NCI-H146 (cell line): ENCODE measurements at places on chromosomes 5 and 9.

- no peak for DNase-seq
These were observed 621 bp downstream of the FYB1 start for GRCh38 chr5:39218482-39219402.

GRCh38 chr5:112289465-112289864 is 129.6 kb downstream of the EPB41L4A start:
- DNase-seq = no peak

GRCh38 chr5:141742866-141743851 is 61.1 kb upstream of the ARAP3 start:
- DNase-seq = peak; percentile 60

- DNase-seq = no peak
These were observed 10.5 kb upstream of the ADGRD2 start for GRCh38 chr9:124439686-124440243.

GRCh38 chr9:97501177-97501971 is at the start of gene TMOD1:
Gene TMOD1 (plus strand): TSS chr9:97501666. CDS start chr9:97524189, 22,523 bp downstream.
- peak; percentile 67 for DNase-seq

DNA sequence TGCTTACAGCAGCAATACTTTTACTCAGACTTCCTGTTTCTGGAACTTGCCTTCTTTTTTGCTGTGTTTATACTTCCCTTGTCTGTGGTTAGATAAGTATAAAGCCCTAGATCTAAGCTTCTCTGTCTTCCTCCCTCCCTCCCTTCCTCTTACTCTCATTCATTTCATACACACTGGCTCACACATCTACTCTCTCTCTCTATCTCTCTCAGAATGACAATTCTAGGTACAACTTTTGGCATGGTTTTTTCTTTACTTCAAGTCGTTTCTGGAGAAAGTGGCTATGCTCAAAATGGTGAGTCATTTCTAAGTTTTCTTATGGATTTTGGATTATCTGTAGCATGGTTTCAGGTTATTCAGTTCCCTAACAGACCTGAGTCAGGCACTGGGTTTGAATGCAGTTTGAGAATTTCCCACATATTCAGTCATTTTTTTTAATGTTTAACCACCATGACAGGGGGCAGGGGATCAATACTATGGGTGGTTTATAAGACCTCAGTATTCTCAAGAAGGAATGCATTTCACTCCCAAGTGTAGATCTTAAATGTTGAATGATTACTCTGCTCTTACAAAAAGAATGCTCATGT is at the start of gene IL7R:
IL7R (plus strand) TSS at position 127 of the 587 bp plus-strand sequence; CDS start at position 214, 87 bp downstream.
- no peak for DNase-seq

GRCh38 chr9:71249729-71250317 is 128.4 kb upstream of the TRPM3 start:
- peak; percentile 6 for DNase-seq

DNA sequence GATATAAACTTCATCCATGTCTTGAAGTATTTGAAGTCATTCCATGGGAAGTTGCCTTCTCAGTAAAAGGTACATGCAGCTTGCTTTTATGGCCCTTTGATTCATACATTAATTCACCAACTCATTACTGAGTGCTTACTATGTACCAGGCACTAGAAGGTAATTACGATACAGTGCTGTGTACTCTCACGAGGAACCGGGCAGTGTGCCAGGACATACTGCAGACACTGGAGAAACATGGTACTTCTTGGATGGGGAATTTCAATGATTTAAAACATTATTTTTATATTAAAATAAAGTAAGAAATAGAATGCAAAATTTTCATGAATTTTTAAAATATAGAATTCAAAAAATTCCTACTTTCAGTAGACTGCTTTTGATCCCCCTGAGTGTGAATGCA is 71.4 kb upstream of the WDR41 start:
- peak; percentile 6 for DNase-seq

GRCh38 chr9:116361547-116361946 is 208.0 kb downstream of the PAPPA start:
- no peak for DNase-seq

- no peak for DNase-seq
These were observed at the start of gene PCDHGA11 for GRCh38 chr5:141420855-141421488. Gene PCDHGA11 (plus strand): TSS chr5:141421051. CDS start chr5:141421228, 177 bp downstream.

- DNase-seq = no peak
These were observed 344.1 kb downstream of the ADAMTS6 start for GRCh38 chr5:65137631-65138030.

GRCh38 chr5:128905568-128906110 is 59.6 kb upstream of the SLC27A6 start:
- DNase-seq = peak; percentile 7

GRCh38 chr5:169339869-169340268 is 38.9 kb upstream of the SLIT3 start:
- no peak for DNase-seq

- no peak for DNase-seq
These were observed 13.6 kb upstream of the IL17B start for GRCh38 chr5:149392718-149393117.

DNA sequence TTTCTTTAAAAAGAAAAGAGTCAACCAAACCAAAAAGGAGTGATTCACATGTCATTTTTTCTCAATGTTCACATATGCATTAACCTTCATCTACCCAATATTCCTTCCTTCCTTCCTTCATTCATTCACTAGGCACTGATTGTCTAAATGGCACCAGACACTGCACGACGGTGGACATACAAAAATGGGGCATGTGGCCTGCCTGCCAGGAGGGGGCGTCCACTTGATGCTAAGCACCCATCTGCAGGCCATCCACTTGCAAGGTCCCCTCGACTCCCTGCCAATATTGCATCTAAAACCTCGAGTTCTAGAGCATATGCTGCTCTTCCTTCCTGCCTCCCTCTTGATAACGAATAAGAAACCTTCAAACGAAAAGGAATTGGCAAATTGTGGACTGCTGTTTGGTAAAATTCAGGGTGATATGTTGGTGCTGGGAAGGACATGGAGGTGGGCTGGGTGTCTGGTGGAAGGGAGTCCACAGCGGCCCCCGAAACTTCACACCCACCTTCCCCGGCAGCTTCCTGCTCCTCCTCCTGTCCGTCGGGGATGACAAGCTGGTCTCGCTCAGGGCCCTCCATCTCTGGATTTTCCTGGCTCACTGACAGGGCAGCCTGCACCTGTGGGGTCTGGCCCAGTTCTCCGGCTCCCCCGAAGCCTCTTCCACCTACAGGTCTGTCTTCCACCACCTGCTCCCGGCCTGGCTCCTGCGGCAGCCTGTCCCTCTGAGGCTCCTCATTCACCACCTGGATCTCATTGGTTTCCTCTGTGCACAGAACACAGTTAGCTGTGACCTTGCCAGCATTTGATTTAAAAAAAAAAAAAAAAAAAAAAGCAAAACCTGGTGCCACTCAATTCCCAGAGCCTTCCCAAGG is 64.3 kb downstream of the GOLM1 start:
- DNase-seq = peak; percentile 54

DNA sequence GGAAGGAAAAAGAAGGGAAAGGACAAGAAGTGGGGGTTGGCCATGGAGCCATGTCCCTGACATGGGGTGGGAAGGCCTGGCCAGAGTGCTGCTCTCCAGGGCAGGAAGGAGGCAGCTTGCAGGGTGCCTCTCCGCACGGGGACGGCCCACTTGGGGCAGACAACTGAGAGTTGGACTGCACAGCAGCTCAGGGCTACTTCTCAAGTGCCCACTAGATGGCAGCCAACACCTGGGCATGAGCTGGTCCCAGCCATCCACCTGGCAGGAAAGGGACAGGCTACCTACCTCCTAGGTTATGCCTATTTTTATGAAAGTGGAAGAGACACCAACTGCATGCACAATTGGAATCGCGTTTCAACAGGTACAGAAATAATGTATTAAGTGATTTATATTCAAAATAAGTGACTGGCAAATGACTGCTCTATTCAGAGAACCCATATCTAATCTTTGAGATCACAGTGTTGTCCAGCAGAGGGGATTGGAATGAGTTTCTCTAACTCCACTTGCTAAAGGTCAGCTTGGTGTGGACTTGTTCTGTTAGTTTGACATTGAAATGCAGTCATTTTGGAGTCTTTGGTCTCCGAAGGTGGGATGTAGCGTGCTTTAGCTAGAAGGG is 113.4 kb downstream of the SYK start:
- peak; percentile 55 for DNase-seq

DNA sequence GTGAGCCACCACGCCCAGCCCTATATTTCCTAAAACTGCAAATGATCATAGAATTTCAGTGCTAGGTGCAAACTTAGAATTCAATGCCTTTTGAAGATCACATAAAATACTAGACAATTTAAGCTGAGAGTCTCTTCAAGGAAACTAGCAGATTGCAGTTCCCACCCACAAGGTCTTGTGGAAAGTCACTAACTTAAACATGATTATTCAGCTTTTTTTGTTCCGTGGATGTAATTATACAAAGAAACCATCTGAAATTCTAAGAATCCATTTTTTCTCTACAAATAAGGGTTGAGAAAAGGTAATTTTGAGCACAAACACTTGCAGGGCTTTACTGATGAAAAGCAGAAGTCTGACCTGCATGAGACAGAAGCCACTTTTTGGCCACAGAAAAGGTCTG is 4.5 kb upstream of the LHFPL2 start:
- no peak for DNase-seq

DNA sequence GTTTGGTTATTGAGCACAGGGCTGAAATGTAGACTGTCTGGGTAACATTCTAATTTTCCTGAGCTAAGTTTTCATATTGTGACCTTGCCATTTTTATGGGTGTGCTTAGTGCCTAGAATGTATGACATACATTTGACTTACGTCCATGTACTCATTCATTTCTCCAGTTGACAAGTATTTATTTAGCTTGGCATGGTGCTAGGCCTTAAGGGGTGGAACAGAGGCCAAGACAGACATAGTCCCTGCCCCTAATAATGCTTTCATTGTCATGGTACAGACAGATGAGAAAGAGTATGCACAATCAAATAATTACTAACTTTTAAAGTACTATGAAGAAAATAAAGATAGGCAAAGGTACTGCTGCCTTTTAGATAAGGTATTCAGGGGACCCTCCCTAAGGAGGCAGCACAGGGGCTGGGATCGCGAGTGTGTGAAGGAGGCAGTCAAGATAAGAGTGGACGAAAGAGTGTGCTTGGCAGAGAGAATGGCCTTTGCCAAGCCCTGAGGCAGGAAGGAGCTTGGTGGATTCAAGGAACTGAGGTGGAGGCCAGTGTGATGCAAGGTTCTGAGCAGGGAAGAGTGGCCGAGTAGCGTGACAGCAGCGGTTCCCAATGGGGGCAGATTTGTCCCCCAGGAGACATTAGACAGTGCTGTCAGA is 128.0 kb downstream of the PIP5K1B start:
- DNase-seq = no peak

DNA sequence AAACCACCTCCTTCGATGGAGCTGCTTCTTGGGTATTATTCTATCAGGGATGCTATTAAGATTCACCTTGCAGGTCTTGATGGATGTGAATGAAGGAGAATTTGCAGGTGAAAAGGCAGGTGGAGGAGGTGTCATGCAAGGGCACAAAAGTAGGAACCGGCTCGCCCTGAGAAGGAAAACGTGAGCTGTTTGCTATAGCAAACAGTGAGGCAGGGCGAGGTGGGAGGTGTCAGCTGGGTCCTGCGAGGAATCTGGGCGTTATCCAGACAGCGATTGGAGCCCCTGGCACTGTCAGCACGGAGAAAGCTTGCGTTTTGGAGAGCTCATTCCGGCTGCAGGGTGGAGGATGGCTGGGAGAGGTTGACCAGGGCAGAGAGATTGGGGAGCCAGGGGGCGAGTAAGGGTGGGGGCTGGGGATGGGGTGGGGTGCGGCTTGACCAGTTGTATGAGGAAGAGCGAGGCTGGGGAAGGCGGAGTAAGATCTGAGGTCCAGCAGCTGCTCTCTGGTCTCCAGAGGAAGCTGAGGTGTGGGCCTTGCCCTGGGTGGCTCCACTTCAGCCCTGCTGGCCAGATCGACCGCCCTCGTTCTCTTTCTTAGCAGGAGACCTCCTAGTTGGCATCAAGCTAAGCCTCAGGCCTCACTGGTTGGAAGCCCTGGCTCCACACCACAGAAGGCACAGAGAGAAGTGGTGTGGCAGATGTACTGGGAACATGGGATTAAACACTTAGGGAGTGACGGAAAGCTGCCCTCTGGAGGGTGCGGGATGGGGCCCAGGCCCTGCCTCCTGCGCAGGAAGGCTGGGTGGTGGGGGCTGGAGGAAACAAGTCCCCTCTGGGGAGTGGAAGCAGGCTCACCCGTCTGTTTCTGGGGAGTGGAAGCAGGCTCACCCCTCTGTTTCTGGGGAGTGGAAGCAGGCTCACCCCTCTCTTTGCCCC is 54.7 kb upstream of the NEURL1B start:
- no peak for DNase-seq

DNA sequence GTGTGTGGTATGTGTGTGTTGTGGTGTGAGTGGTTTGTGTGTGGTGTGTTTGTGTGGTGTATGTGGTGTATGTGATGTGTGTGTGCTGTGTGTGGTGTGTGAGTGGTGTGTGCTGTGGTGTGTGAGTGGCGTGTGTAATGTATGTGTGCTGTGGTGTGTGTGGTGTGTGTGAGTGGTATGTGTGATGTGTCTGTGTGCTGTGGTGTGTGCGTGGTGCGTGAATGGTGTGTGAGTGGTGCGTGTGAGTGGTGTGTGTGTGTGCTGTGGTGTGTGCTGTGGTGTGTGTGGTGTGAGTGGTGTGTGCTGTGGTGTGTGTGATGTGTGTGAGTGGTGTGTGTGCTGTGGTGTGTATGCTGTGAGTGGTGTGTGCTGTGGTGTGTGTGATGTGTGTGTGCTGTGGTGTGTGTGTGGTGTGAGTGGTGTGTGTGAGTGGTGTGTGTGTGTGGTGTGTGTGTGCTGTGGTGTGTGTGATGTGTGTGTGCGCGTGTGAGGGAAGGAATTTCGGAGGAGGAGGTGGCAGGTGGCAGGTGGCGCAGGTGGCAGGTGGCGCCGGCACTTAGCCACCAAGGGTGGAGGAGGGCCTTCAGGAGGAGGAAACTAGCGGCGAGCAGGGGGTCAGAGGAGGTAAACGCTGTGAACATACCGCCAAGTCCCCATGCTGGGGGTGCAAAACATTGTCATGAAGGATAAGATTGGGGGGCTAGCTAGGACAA is 191.8 kb downstream of the MELK start:
- DNase-seq = peak; percentile 89
